ENCODE measurements at places on chromosomes 6 and 20.

- DNase-seq, result no peak
- no peaks in the 10 kb centered on the region for H3K36me3 ChIP-seq
- no peak overlapping the region for H3K4me3 ChIP-seq
Observed at GRCh38 chr6:102670735-102671134, 1277.2 kb downstream of the GRIK2 start.

- peaks cover 2% of the 10 kb centered on the region for H3K27me3 ChIP-seq
- H3K36me3 ChIP-seq, result no peaks in the 10 kb centered on the region
- H3K4me3 ChIP-seq, result no peak overlapping the region
- no peaks in the 10 kb centered on the region for H3K4me1 ChIP-seq
- DNase-seq, result no peak
- H3K27ac ChIP-seq, result no peak overlapping the region
Observed at GRCh38 chr6:118101831-118102345, 194.8 kb downstream of the SLC35F1 start.

GRCh38 chr6:48116699-48117645 is 6.0 kb upstream of the PTCHD4 start:
- H3K27me3 ChIP-seq, result no peaks in the 10 kb centered on the region
- H3K4me3 ChIP-seq, result no peak overlapping the region
- H3K27ac ChIP-seq, result no peak overlapping the region
- DNase-seq, result no peak
- H3K4me1 ChIP-seq, result no peaks in the 10 kb centered on the region

GRCh38 chr6:13013681-13014503 is 297.3 kb downstream of the PHACTR1 start:
- no peak overlapping the region for H3K27ac ChIP-seq
- no peak for DNase-seq
- H3K4me3 ChIP-seq, result peak overlapping the region; percentile 84
- H3K4me1 ChIP-seq, result peaks cover 5% of the 10 kb centered on the region

Measured in T-cell (primary cell).